Right forelimb (tissue), 1 donor: ENCODE measurements at places on chromosomes 16 and 17.
A peak's percentile ranks its signal among the peaks of the same experiment; 100 is the strongest.

DNA sequence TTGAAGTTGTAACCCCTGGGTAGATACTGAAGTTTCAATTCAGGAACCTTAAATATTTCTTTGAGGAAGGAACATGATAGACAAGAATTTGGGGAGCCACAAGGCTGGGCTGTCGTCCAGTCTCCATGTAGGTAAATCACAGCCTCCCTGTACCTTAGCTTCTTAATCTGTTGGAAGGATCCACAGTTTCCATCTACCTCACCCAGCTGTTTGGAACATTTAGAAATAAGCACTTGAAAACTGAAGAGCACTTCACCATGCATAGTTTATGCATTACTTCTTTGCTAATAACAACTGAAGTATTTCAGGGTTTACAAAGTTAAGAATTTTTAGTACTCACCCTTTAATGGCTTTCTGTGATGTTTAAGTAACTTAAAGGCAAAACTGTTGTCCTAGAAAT lies 17.2 kb downstream of the TXNDC11 start:
- DNase-seq = no peak

DNA sequence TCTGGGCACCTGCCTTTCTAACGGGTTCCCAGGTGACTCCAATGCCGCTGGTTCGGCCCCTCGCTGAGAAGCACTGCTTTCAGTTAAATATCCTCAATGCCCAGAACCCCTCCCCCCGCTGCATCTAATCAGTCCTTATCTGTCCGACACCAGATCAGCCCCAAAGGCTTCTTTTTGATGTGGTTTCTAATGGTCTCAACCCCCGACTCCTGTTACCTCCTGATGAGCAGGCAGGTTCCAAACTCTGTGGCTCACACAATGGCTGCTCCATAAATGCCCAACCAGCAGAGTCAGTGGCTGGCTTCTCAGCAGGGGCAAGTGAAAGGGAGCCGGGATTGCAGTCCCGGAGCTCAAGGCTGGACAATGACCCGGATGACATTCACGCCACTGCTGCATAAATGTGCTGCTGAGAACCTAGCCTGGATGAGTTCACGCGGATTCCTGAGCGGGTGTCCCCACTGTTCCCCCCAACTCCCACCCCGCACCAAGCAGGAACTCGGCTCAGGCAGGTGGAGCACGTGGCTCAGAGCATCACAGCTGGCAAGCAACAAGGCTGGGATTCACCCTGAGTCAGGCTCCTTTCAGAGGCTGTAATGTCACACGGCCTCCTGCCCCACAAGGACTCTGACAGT lies 1.0 kb upstream of the SLC38A8 start:
- no peak for DNase-seq

- no peak for DNase-seq
Measured at GRCh38 chr17:56480501-56480900, 113.0 kb upstream of the NOG start.

- DNase-seq = no peak
Measured at GRCh38 chr17:69227541-69227940, 1.1 kb downstream of the ABCA10 start.

DNA sequence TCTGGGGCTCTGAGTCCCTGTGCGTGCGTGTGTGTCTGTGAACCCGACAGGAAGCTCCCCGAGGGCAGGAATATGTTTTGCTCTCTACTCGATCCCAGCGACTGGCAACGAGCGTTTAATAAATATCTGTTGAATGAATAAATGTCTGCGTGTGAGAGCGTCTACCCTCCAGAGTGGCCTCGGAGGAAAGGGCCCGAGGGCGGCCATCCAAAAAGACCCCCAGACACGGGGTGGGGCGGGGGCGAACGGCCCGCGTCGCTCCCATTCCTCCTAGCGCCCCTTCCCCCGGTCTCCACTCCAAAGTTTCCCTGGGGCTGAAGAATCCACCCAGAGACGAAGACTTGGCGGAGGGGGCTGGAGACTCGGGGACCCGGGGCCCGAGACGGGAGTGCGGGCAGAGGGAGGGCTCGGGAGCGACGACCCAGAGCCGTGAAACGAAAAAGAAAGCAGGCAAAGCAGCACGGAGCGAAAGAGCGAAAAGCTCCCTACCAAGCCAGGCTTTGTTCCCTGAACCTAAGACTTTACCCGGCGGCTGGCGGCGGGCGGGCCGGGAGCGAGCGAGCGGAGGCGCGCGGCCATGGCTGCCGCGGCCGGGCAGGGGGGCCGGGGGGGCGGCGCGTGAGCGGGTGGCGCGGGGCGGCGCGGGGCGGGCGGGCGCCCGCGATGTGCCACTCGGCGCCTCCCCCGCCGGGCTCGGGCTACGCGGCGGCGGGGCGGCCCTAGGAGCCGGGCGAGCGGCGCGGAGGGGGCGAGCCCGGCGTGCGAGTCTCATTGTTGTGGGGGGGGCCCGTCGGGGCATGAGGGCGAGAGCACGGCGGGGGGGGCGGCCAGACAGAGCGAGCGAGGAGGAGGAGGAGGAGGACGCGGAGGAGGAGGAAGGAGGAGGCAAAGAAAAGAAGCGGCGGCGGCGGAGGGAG lies at the start of gene MLLT6:
TSS of gene MLLT6 (plus strand) at position 668 of the 917 bp plus-strand sequence. CDS start 360 bp downstream, outside the sequence.
- peak; percentile 82 for DNase-seq

DNA sequence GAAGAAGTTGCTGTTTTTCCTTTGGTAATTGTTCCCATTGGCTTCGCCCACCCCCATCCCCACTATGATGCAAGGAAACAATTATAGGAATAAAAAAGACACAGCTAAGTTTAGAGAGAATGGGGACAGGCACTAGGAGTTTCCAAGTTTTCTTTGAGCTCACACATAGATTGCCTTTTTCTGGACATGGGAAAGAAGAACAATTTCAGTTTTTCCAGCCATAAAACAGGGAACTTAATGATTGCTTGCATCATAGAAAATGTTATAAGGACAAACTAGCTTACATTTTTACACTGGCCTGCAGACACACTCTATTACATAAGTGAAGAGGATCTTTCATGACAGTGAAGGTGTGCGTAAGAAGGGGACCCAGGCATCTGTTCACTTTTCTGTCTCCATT lies 142.3 kb upstream of the ZFHX3 start:
- DNase-seq = no peak

DNA sequence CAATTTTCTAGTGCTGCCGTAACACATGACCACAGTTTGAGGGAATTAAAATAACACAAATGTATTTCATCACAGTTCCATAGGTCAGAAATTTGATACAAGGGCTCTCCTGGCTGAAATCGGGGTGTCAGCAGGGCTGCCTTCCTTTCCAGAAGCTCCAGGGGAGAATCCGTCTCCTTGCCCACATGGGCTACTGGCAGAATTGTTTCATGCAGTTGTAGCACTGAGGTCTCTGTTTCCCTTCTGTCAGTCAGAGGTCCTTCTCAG lies 20.5 kb downstream of the EIF4A3 start:
- DNase-seq = no peak

- no peak for DNase-seq
Measured at GRCh38 chr17:65104541-65104940, 32.6 kb upstream of the RGS9 start.
